ENCODE measurements at places on chromosomes 1 and 21.
A peak's percentile ranks its signal among the peaks of the same experiment; 100 is the strongest.

DNA sequence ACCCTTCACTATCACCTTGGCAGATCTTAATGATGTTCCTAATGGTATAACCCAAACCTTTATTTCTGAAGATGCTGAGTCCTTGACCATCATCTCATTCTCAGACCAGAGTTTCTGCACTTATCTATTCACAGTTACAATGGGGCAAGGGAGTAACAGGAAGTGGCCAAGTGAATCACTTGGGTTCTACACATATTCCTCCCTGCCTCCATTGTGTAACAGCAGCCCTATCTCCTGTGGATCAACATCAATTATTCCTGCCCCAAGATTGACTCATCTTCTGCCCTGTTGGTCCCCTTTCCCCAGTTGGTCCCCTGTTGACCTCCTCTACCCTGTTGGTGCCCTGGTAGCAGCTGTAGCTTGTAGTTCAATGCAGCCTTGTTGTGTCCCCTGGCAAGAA, 10.3 kb upstream of the S100A7 start:
- no peak for DNase-seq

DNA sequence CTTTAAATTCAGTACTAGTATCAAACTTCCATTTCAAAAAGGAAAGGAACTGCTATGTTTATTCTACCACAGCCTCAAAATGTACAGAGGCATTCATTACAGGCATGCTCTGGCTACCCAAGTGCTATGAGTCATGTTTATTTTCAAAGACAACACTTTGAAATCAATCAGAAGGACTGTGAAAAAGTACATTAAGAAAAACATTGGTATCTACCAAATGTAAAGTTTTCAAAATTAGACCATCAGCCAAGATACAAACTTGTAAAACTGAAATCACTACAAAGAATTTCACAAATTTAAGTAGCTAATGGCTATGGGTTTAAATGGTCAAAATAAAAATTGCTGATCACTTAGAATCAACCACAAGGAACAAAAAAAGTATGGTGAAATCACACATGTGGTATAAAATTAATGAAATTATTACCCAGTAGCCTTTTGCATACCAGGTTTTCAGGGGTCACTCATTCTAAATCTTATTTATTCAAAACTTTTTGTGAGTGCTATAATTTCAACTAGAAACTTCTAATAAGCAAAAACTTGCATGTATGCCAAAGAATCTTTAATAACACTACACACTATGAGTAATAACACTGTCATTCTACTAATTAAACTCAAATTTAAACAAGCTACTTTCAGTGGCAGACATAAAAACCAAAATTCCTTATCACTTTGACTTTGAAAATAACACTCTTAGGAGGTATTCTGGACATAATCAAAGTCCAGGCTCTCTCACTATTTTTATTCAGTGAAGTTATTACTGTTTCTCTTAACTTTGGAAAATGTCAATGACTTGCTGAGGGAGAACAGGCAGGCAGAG, 49.2 kb downstream of the ENAH start:
- DNase-seq, result peak; percentile 30

- peak; percentile 18 for DNase-seq
These were observed 57.4 kb downstream of the OLIG1 start for GRCh38 chr21:33127154-33127867.

DNA sequence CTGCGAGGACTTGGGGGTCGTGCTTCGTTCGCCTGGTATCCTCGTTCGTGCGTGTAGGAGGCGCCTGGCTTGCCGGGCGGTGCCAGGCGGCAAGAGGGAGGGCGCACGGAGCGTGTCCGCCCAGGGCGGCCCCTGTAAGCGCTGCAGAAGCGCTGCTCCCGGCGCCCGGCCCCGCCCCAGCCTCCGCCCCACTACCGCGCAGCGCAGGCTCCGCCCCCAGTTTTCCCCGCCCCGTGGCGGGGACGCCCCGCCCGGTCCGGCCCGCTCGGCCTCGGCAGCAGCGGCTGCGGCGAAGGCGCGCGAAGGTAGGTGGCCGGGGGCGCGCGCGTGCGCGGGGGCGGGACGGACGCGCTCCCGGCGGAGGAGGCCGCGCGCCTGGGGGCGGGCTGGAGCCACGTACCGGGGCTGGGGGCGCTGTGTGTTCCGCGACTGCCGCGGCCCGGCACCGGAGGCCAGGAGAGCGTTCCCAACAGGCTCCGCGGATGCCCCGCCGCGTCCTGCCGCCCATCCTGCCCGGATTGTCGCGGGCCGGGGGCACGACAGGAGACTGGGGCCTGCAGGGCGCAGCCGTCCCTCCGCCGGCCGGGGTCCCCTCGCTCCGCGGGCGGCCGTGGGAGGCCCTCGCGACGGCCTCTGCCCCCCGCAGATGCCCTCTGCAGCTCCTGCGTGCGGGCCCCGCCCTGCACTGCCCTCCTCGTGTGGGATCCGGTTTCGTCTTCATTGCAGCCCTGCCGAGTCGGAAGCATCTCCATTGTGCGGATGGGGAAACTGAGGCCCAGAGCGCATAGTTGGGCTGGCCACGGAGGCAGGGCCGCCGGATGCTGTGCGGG, 7.7 kb upstream of the CROCC start:
- no peak for DNase-seq

GRCh38 chr1:59653968-59654367, 160.8 kb upstream of the HOOK1 start:
- no peak for DNase-seq

DNA sequence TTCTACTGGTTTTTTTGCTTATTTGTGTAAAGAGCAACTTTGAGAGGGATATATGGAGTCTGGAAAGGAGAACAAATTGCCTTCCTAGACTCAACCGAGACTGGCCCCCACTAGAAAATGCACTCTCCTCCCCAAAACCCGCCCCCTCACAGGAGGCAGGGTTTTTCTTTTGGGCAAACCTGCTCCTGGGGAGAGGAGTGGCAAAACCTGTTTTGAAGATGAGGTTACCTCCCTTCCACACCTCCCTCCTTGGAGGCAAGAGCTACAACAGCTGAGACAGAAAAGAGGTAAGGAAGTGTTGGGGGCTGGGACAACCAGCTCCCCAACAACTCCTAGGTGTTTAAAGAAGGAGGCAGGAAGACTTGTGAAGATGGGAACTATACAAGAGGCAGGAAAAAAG, at the start of gene BNIPL:
BNIPL (plus strand) TSS at position 231 of the 400 bp plus-strand sequence; CDS start at position 371, 140 bp downstream.
- DNase-seq, result no peak

DNA sequence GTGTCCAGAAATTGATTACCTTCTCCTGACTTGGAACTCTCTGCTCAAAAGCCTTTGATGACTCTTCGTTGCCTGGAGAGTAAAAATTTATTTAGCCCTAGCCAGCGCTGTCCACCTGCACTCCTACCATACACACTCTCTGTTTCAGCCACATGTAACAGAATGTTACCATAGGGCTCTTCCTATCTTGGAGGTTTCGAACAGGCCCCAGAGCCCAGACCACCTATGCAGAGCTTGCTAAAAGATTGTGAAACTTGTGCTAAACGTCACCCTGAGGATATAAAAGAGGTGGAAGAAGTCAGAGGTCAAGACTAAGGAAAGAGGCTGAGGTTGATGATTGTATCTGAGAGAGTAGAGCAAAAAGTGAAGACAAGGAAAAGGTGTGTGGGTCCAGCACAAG, 237.0 kb upstream of the HOOK1 start:
- DNase-seq, result no peak

DNA sequence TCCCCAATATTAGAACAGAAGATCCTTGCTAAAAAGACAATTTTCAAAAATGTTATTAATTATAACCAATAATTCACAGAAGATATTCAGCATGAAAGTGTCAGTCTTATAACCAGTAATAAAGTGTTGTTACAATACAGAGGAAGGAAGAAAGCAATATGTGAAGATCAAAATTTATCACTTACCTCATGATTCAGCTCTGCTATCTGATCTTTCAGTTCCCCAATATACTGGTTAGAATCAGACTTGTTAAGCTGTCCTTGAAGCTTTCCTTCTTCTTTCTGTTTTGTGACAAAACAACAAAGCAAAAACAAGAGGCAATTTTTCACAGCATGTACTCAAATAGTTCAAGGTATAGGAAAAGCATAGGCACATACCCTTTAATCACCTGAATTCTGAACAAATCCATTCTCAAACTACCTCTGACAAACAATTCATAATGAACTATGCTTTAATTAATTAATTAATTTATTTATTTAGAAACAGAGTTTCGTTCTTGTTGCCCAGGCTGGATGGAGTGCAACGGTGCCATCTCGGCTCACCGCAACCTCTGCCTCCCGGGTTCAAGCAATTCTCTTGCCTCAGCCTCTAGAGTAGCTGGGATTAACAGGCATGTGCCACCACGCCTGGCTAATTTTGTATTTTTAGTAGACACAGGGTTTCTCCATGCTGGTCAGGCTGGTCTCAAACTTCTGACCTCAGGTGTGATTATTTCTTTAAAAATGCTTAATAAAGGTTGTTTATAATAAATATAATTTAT, 76.9 kb upstream of the GFI1 start:
- DNase-seq, result no peak

- no peak for DNase-seq
These were observed 24.8 kb downstream of the NIPAL3 start for GRCh38 chr1:24440436-24440835.

DNA sequence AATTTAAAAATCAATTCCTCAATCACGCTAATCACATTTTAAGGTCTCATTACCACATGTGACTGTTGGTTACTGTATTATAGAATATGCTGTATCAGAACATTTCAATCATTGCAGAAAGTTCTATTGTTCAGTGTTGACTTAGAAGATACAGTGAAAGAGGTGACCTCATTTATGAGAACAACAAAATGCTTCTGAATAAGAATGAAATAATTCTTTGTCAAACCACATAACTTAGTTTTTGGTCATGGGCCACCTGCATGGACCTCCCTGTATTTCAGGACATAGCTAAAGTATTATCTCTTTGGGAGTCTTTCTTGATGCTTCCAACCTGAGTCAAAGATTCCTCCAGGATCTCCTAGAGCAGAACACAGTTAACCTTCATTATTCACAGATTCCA, 22.3 kb downstream of the MFSD2A start:
- no peak for DNase-seq

DNA sequence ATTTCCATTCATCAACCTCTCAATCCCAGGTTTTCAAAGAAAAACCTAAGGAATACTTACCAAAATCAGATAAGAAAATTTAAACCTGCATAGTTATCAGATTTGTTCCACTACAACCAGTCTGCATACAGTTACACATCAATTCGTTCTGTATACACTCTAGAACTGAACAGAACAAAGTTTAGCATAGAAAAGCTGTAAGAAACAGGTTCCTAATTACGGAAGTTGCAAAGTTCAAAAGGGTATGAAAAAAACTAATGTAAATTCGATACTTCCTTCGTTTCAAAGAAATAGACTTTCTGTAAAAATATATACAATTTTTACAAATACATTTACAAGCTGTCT, 3.1 kb downstream of the MCL1 start:
- no peak for DNase-seq

DNA sequence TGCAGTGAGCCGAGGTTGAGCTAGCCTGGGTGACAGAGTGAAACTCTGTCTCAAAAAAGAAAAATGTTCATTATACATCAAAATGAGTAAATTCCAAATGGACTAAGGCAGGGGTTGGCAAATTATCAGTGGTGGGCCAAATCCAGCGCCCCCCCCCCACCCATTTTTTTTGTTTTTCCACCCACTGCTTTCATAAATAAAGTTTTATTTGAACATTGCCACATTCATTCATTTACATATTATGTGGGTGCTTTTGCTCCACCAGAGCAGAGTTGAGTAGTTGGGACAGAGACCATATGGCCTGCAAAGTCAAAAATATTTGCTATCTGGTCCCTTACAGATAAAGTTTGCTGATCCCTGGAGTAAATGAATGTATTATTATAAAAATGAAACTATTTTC, 99.4 kb downstream of the ZMYM4 start:
- DNase-seq, result no peak

DNA sequence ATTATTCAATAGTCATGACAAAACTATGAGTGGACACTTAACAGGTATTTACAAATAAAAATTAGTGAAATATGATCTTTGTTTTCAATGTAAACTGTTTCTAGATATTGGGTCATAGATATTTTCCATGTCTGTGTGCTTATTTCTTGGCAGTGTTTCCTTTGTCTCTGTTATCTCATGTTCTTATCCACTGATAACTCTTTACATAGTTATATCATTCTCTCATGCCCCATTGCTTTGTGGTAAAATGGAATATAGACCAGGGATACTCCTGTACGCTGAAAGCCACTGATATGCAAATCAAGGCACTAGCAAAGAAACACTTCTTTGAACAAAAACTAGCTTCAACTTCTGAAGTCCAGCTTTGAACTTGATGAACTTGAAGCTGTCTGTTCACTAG, 113.1 kb downstream of the ITSN1 start:
- DNase-seq, result no peak

GRCh38 chr1:226428348-226428747, 20.5 kb upstream of the PARP1 start:
- no peak for DNase-seq

GRCh38 chr1:81590171-81590570, 210.6 kb upstream of the ADGRL2 start:
- no peak for DNase-seq

- DNase-seq, result no peak
These were observed 557.9 kb upstream of the NCAM2 start for GRCh38 chr21:20440338-20440737.

DNA sequence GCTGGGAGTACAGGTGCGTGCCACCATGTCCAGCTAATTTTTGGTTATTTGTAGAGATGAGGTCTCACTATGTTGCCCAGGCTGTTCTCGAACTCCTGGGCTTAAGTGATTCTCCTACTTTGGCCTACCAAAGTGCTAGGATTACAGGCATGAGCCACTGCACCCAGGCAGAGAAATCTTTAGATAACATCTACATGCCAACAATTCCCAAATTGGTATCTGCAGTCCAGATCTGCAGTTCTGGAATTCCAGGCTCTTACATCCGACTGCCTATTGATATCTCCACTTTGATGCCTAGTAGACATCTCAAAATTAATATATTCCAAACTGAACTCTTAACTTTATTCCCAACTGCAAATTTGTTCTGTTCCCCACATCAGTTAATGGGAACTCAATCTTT, 23.3 kb downstream of the INAVA start:
- no peak for DNase-seq

GRCh38 chr1:186164773-186165172, 210.3 kb downstream of the TPR start:
- no peak for DNase-seq

GRCh38 chr1:18670121-18670867, 39.6 kb downstream of the PAX7 start:
- no peak for DNase-seq

DNA sequence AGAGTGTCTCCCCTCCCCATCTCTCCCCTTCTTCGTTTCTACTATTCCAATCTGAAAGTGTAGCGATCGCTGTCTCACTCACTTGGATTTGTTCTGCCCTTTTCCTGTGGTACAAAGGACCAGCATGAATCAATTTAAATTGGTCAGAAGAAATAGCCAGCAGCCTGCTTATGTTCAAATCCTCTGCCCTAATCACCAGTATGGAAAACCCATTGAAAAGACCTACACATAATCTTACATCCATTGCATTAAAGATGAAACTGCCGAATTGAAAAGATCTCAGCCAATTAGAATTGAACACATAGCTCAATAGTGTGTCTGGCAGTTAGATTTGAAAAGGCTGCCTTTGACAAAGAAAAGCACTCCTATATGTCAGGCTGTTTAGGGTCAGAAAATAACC, 122.6 kb downstream of the TNNI3K start:
- DNase-seq, result no peak

All from non-pigmented ciliary epithelial cell (primary cell).